ENCODE measurements at places on chromosomes 7 and 10. TPM values are rescaled to one million over a fixed set of nuclear protein-coding genes. Genes with fewer than 3 reads are reported as not detected.
A peak's percentile ranks its signal among the peaks of the same experiment; 100 is the strongest.

DNA sequence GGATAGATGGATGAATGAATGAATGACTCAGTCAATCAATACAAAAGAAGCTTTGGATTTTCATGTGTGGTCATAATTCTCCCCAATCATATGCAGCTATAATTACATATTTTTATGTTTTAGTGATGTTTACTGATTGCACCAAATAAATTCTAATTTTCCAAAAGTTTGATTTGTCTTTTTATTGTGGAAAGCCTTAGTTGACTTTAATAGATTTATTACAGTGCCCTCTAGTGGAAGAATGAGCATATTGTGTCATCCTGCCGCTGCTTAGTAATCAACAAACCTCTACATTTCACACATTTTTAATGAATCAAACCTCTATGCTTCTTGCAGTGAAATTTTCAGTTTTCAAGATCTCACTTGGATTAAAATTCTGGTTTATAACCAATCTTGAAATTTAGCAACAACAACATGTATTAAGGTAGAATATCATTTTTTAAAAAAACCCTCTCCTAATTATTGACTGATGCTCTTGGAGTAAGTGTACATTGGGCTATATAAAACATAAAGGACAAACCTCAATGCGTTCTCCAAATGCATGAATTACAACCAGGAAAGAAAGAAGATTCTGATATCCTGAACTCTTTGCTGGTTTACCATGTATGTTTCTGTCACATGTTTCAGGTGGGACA lies 55.6 kb upstream of the PNLIP start:
- peak; percentile 25 for DNase-seq

DNA sequence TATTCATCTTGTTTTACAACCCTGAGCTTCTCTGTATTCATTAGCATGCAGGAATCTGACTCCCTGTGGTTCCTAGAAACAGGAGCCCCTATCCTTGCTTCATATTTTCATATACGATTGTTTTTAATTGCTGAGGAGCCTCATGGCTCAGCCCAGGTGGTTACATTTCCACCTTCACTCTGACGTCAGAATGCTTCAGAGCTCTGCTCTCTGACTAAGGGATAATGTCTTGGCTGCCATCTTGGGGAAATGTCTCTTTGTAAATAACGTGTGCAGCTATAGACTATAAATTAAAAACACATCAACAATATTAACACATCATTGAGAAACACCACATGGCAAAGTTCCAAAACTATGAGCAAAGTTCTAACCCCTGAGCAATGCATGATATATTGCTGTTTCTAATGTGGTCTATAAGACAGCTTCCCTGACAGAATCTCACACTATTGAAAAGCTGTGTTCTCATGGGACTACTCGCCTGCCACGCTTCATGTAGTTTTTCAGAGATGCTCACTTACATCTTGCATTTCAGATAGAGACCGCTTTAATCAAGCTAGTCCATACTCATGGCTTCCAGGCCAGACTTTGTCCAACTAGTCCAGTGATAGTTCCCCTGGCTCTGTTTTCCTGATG lies 227.0 kb downstream of the SORCS3 start:
- DNase-seq, result no peak

DNA sequence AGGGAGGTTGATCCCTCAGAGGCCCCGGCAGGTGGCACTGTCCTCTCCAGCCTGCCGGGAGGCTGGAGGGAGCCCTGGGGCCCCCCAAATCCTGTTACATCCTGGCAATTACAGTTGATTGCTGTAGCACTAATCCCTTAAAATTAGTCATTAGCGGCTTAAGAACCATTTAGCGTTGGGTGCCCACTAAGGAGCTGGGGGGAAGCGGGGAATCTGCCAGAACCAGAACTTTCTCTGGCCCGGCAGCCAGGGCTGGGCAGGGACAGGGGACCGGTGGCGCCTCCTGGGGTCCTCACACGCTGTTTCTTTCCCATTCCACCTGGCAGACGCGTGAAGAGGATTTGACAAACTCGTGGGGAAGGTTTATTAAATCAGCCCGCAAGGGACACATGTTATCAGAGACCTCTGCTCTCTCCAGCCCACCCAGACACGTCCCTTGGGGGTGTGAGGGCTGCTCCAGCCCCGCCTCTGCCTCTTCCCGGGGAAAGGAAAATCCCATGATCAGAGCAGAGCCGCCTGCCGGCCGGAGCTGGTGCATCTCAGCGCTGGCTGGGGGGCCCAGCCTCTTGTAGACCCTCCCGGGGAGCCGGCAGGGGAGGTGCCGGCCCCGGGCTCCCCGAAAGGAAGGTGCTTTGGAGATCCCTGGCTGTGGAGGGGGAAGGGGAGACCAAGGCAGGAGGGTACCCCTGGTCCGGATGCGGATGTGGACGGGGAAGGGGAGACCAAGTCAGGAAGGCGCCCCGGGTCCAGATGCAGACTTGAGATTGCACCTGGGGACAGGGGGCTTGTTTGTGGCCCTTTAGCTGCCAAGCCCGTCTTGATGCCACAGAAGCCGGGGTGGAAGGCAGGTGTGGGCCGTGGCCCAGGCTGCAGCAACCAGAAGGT lies 142.7 kb downstream of the ELFN1 start:
- peak; percentile 17 for DNase-seq

DNA sequence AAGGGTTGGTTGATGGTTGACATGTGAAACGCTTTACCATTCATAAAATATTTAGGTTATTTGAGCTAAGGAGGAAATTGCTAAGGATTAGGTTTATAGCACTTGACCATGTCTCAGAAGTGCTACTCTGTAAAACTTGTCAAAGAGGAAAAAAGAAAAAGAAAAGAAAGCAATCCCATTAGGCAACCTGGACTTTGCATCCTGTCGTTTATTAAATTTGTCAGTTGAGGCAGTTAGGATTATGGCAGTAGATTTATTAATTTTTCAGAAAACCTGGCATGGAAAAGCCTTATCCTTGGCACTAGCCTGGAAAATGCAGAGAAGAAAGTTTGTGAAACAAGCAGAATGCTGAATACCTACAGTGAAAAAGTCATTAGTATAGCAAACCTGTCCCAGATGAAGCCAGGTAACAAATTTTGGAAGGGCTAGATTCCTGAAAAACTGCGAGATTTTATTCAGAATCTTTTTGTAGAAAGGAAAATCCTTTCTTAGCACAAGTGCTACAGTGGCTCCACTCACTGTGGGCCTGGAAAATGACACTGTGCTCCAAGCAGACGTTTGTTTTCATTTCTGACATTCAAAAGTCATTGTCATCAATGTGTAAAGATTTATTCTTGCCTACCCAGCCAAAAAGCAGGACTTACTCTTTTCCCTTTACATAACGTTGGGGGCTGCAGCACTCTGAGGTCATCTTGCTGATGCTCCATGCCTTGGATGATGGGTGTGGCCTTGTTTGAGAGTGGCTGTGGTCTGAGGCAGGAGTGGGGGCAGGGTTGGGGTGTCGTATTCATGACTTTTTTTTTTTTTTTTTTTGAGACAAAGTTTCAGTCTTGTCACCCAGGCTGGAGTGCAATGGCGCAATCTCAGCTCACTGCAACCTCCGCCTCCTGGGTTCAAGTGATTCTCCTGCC lies 664.9 kb downstream of the SUGCT start:
- no peak for DNase-seq

DNA sequence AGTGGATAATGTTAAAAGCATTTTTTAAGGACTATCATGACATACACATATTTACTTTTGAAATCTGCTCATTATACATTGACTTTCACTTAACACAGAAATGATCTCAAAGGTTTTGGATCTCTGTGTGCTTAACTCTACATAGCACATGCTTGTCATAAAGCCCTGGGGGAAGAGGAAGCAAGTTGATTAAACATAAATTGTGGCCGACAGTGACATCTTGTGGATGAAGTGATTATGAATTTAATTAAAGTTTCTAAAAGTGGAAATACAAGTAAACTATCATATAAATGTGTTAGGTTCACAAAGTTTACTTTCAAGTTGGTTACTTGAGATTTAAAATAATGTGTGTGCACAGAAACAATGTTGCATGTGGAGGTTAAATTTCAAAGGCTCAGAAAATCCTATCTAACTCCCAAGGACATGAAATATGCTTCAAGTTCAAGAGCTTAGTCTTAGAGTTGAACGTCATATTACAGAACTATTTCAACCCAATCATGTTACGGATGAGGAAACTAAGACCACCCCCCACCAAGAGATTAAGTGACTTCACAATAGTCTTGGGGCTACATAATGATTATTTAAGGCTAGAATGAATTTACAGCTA lies 1247.8 kb downstream of the GATA3 start:
- peak; percentile 41 for DNase-seq

GRCh38 chr10:88886557-88886956 lies 6.5 kb downstream of the STAMBPL1 start:
- DNase-seq, result no peak

DNA sequence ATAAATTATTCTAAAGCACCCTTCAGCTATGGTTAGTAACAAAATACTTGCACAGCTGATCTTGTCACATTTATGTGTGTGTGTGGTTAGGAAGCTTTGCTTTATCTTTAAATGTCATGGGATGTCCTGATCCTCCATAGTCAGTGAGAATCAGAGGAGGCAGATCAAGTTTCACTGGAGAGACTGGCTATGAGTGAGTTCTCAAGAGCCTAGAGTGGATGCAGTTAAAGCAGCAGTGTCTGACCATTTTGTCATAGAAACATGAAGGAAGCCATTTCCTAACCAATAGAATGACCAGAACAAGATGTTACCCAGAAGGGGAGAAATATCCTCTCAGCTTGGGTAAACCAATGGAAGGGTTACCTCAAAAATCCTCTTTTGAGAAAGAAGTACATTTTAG lies 207.2 kb upstream of the DKK1 start:
- peak; percentile 18 for DNase-seq

DNA sequence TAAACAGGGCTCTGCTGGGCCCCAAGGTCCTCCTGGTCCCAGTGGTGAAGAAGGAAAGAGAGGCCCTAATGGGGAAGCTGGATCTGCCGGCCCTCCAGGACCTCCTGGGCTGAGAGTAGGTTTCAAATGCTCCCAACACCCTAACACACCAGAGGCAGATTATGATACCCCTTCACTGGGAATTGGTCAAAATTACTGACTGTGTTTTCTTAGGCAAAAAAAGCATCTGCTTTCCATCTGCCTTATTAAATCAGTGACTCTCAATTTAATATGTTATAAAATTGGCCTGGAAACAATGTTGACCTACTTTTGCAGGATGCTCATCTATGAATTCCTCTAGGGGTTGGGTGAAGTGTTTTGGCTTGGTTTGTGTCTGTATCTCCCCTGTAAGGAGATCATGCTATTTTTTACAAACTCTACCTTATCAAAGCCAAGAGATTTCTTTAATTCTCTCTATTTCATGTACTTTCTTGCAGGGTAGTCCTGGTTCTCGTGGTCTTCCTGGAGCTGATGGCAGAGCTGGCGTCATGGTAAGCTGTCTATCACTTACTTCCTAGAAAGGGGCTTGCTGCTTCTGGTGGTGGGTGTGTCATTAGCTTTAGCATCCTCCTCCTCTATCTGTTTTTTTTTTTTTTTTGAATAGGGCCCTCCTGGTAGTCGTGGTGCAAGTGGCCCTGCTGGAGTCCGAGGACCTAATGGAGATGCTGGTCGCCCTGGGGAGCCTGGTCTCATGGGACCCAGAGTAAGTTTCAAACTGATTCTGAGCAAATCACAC lies 15.9 kb downstream of the COL1A2 start:
- DNase-seq, result no peak

- DNase-seq, result no peak
Observed at GRCh38 chr10:11227103-11227502, 209.4 kb downstream of the CELF2 start.

DNA sequence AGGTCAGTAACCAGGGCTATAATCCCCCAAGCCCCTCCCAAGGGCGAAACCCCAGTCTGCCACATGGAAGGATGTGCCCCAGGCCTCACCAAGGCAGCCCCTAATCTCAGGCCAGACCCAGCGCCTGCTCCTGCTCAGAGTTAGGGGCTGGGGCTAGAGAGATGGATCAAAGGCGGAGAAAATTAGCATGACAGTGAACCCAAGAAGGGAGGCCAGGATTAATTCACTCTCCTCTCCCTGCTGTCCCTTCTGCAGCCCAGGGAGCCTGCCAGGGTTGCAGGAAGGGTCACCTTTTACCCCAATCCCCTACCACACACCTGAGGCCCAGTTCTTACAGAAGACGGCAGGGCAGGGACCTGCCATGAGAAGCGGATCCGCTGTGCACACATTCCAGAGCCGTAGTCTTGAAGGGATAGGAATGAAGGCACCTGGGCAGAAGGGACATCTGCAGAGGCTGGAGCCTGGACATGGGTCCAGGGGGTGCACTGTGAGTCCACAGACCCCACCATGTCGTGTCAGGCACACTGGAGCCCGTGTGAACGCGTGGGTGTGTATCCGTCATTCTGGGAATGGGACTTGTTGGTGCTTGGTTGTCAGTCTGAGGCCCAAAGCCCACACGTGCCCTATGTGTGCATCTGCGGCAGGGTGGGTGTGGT lies 11.9 kb upstream of the ZMIZ1 start:
- DNase-seq, result no peak

The CUL1 gene
- 88.2 TPM for total RNA-seq

The UTF1 gene
- not detected for total RNA-seq

The ACSM6 gene
- not detected for total RNA-seq

The LRRC4 gene
- 0.38 TPM for total RNA-seq

The CYP26C1 gene
- not detected for total RNA-seq

The SLC37A3 gene
- 40.2 TPM for total RNA-seq

The NME8 gene
- total RNA-seq, result not detected

The LRMDA gene
- not detected for total RNA-seq

The PFKP gene
- total RNA-seq, result 216 TPM
